Right forelimb (tissue), 1 donor: ENCODE measurements at places on chromosomes 7 and 10.

DNA sequence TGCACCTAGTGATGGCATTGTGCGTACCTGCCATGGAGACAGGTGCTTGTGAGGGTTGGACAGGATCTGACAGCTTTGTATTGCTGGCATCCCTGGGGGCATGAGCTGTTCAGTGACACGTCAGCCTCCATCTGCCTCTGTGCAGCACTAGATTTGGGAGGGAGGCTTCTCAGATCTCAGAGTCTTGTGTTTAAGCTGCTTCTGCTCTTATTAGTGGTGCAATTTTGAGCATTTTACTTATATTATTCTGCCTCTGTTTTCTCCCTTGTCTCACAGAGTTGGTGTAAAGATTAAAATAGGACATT lies 5.1 kb downstream of the ARHGAP22 start:
- DNase-seq, result no peak

GRCh38 chr10:69733791-69734261 lies 67.9 kb upstream of the COL13A1 start:
- DNase-seq, result no peak

DNA sequence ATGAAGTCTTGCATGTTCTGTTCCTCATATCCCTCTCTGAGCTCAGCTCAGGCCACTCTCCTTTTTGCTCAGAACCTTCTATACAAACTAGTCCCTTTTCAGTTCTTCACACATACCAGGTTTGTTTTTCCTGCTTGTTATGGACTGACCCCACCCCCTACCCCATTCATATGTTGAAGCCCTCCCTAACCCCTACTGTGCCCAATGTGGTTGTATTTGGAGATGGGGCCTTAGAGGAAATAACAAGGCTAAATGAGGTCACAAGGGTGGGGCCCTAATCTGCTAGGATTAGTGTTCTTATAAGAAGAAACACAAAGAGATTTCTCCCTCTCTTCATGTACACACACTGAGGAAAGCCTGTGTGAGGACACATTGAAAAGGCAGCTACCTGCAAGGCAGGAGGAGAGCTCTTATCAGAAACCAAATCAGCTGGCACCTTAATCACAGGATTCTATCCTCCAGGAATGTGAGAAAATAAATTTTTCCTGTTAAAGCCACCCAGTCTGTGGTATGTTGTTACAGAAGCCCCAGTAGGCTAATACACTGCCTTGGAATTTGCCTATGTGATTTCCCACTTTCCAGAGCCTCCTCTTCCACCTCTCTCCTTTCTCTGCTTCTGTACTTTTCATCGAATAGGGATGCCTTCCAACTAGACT lies 67.3 kb upstream of the DNAJB12 start:
- no peak for DNase-seq

- DNase-seq, result no peak
These were observed 21.7 kb downstream of the CCM2 start for GRCh38 chr7:45021604-45022296.

- DNase-seq, result no peak
These were observed 509.4 kb downstream of the PTPRN2 start for GRCh38 chr7:158077934-158078910.

DNA sequence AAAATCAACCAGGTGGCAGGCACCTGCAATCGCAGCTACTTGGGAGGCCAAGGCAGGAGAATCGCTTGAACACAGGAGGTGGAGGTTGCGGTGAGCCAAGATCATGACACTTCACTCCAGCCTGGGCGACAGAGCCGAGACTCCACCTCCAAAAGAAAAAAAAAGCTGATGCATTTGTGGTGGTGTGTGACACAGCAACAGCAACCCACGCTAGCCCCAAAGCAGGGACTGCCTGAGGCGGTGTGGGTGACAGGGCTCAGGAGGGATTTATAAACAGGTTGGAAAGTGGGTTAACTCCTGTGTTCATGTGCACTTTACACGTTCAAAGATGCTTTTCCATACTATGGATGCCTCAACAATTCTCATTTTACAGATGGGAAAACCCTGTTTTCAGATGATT lies 395.9 kb upstream of the PODXL start:
- DNase-seq, result no peak

- DNase-seq, result no peak
These were observed 16.0 kb downstream of the CYP3A43 start for GRCh38 chr7:99843808-99844207.

DNA sequence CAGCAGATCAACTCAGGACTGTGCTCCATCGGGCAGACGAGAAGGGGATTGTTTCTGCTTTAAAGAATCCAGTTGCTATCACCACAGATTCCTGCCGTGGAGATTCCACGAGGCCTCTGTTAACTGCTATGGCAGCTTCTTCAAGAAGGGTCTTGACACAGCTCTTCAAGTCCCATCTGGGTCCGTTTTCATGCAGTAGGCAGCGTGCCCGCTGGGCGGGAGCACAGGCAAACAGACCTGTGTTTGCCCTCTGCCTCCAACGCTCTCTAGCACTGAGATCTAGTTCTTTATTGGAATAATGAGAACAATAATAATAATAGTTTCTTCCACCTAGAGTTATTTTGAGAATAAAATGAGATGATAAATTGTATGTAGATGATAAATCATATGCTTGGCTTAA lies 127.2 kb upstream of the SP8 start:
- DNase-seq, result no peak
